NCI-H1436 treated with DMSO at 0.1 percent for 48 hours (cell line): ENCODE measurements at places on chromosomes 2 and 18.

DNA sequence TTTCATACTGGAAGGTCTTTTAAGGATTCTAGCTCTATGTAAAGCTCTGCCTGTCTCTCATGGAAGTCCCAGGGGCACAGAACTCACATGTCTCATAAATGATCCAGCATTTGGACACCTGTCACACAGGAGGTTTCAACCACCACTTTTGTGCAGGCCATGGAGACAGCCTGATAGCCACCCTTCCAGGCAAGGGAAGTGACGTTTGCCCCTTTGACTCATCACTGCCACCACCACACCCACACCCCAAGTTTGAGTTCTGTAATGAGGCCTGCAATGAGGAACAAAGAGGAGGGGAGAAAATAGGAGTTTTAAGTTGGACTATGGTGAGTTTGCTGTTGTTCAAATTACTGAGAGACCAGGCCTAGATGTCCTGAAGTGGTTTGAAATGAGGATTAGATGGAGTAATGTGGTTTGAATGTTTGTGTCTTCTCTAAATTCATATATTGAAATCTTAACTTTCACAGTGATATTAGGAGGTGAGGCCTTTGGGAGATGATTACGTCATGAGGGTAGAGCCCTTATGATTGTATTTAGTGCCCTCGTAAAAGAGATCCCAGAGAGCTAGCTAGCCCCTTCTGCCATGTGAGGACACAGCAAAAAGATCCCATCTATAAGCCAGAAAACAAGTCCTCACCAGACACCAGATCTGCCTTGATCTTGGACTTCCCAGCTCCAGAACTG, 175.3 kb upstream of the EPHA4 start:
- no peak for DNase-seq

DNA sequence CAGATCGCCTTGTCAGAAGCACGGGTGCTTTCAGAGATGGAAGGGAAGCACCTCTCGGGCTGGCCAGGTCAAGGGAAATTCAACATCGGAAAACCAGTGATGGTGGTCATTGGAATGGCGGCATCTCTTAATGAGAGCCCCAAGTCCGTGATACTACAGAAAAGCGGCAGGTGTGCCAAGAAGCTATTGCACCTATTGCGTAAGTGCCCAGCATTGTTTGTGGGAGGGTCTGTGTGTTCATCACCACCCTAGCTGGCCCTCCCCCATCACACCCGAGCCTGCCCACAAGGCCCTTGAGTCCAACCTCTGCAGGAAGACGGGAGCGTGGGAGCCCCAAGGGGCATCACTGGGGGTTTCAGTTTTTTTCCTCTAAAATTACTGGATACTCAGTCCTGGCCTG, 100.7 kb downstream of the DGKD start:
- DNase-seq, result no peak

DNA sequence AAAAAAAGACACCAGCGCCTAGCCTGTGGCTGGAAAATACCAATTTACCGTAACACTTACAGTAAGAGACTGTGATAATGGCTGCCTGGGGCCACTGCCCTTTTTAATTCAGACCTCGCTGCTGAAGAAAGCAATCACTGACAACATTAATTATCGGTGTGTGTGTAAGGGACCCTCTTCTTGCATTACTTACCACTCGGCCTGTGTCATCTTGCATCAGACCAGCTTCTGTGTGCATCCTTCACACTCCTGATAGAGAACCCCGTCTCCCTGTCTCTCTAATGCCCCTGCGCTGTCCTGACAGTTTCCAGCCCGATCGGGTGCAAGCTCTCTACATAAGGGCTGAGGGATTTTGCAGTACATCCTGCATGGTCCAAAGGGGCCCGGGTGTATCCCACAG, 124.4 kb downstream of the ZNF516 start:
- DNase-seq, result no peak

DNA sequence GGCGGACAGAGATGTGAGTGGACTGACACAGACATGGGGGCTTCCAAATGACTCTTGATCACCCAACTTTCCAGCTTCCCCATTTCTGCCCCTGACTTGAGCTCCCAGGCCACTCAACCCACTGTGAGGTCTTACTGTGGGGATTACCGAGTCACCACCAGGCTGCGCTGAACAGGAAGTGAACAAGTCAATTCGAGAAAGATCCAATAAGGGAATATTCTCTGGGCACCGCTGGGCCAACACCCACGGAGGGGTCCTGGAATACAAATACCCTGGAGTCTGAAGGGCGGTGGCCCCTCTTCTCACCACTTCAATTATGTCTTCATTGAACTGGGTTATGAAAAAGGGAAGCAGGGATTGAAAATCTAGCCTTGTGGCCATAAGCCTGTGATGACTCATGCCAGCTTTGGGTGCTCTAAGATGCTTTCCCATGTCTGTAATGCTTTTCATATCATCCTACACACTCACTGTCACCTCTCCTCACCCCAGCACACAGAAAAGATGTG, 37.7 kb downstream of the BCL11A start:
- no peak for DNase-seq

GRCh38 chr18:13338318-13338717, 119.8 kb downstream of the LDLRAD4 start:
- DNase-seq, result no peak

DNA sequence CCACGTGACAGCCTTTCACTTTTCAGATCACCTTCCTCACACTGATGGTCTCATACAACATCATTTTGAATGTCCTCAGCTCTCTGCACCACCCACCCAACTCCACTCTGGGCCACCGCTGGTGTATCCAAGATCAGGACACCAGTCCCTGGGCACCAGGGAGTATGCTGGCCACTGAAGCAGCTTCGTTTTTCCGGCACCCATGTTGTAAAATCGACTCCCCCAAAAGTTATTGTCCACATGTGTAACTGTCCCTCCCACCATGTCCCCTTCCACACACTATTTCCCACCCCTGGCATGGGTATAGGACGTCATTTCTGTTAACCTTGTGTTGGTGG, 96.4 kb downstream of the TGOLN2 start:
- DNase-seq, result no peak

DNA sequence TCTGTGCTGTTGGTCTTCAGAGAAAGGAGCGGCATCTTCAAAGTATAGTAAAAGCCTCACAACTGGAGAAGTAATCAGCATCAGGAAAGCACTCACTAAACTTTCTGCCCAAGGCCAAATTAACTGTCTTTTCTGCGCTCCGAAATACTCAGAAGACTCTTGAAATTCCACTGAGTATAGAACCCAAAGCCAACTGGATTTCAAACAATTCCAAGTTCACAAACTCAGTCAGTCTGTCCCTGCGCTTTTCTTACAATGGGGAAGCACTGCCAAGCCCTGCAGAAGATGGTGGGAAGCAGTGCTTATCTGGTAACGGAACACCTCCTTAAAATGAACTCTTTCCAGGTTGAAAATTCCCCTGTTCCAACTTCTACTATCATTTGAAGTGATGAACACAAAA, 193.5 kb downstream of the NCKAP5 start:
- DNase-seq, result no peak
